ENCODE measurements at places on chromosomes 5 and 9. TPM values are rescaled to one million over a fixed set of nuclear protein-coding genes. Genes with fewer than 3 reads are reported as not detected.

The CEL gene
- total RNA-seq: 3.6 TPM

The DIAPH1 gene
- total RNA-seq: 125 TPM

The F2R gene
- 22.0 TPM for total RNA-seq

The IGIP gene
- total RNA-seq: 26.5 TPM

The ZNF300 gene
- total RNA-seq: 6.0 TPM

The LHX6 gene
- total RNA-seq: 13.8 TPM

The DDX4 gene
- total RNA-seq: not detected

The PDLIM4 gene
- 51.5 TPM for total RNA-seq

The IFNB1 gene
- total RNA-seq: not detected

The IL5 gene
- not detected for total RNA-seq

The TMOD1 gene
- total RNA-seq: 24.5 TPM

The INSL4 gene
- not detected for total RNA-seq

The PCDHA10 gene
- 0.65 TPM for total RNA-seq

The ZDHHC11B gene
- total RNA-seq: 17.7 TPM

The TAS2R1 gene
- total RNA-seq: not detected

The ADRA1B gene
- 16.0 TPM for total RNA-seq

The PKD2L2 gene
- not detected for total RNA-seq

The SARDH gene
- 0.84 TPM for total RNA-seq

The WDR36 gene
- total RNA-seq: 16.7 TPM

The BTNL8 gene
- 0.29 TPM for total RNA-seq

The C5orf58 gene
- total RNA-seq: not detected

The DCTN4 gene
- 58.9 TPM for total RNA-seq

The DNAH5 gene
- 0.36 TPM for total RNA-seq

The ANKRD34B gene
- total RNA-seq: not detected

The HMHB1 gene
- total RNA-seq: not detected

The ECSCR gene
- total RNA-seq: 51.3 TPM

The FBP2 gene
- not detected for total RNA-seq

The C5orf46 gene
- 49.5 TPM for total RNA-seq

The PTPN3 gene
- 22.9 TPM for total RNA-seq

The TXNDC8 gene
- total RNA-seq: not detected

The IQGAP2 gene
- 27.0 TPM for total RNA-seq

The RANBP6 gene
- 14.0 TPM for total RNA-seq

The PCDHA13 gene
- 0.16 TPM for total RNA-seq

The NFIB gene
- 160 TPM for total RNA-seq

The KIF24 gene
- 0.32 TPM for total RNA-seq

The CAVIN4 gene
- 1.1 TPM for total RNA-seq

The LVRN gene
- 11.0 TPM for total RNA-seq

The WDR38 gene
- total RNA-seq: not detected

The PCDHA6 gene
- 0.36 TPM for total RNA-seq

The PCDHB5 gene
- total RNA-seq: 4.1 TPM

The BARHL1 gene
- total RNA-seq: not detected

The HAND1 gene
- total RNA-seq: not detected

The MOB3B gene
- total RNA-seq: 5.8 TPM

The HSD17B3 gene
- 2.6 TPM for total RNA-seq

The TAF11L12 gene
- not detected for total RNA-seq

The PCDHB11 gene
- total RNA-seq: 15.3 TPM

The LRRC19 gene
- not detected for total RNA-seq

The NUTM2G gene
- not detected for total RNA-seq

The FOXD4L5 gene
- 0.19 TPM for total RNA-seq

The IFNE gene
- not detected for total RNA-seq
